CD4-positive, alpha-beta memory T cell (primary cell): ENCODE measurements at places on chromosomes 12 and 14. TPM values are rescaled to one million over a fixed set of nuclear protein-coding genes. Genes with fewer than 3 reads are reported as not detected.

Gene ACSM4
- not detected for total RNA-seq

Gene MARCHF9
- 58.0 TPM for total RNA-seq

Gene RASSF9
- total RNA-seq, result not detected

Gene CALCOCO1
- total RNA-seq, result 178 TPM

Gene ARID2
- total RNA-seq, result 51.8 TPM

Gene PCNX4
- total RNA-seq, result 53.0 TPM

Gene NELL2
- 233 TPM for total RNA-seq

DNA sequence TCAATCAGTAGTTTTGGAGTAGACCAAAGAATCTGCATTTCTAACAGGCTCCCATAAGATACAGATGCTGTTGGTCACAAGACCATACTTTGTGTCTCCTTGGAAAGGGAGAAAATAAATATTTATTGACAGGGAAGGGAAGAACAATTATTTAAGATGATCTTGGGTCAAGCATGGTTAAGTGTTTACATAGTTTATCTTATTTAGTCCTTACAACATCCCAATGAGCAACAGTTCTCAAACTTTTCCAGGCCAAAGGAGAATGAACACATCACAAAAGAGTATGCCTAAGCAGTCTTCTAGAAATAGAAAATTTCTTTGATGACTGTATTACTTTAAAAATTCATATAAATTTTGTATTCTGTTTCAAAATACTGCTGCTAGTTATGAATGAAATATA is 8.8 kb downstream of the LPCAT3 start:
- DNase-seq, result no peak

DNA sequence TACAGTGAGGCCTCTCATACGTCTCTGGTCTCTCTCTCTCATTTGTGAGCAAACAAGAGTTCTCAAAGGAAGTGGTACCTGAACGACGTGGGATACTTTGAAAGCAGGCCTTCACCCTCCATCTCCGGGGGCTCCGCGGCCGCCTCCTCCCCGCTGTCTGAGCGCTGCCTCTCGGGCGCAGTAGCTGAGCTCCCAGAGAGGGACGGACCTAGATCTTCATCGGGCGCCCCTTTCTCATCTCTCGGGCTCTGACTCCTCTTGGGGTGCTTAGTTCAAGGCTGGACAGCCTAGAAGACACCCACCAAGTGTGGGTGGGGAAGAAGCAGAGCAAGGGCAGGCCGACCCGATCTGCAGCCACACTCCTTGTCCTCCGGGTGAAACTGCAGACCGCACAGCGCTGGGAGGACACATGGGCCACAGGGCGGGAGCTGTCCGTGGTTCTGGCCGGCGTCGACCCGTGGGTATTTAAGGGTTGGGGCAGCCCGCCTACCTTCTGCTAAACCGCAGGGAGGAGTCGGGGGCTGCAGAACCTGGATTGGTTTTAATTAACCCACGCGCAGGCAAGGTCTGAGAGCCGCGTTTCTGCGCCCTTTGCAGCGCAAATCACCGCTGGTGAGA is 92.7 kb downstream of the PAH start:
- DNase-seq, result no peak

DNA sequence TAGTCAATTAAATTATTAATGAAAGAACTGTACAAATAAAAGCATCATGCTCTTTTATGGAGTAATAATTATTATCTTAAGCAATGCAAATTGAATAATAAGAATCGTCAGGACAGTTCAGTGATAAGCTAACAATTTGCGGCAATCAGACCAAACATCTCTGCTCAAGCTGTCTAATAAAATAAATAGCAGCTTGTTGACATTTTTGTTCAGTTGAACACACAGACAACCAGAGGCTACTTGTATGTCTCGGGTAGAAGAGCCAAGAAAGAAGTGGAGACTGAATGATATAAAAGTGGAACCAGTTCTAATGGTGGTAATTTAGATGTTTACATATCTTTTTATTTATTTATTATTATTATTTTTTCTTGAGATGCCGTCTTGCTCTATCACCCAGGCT is 57.4 kb upstream of the FOXN3 start:
- no peak for DNase-seq

GRCh38 chr14:105060751-105061427 is 4.3 kb downstream of the GPR132 start:
- peak; percentile 57 for DNase-seq

GRCh38 chr14:57937676-57938075 is 71.8 kb upstream of the SLC35F4 start:
- no peak for DNase-seq

GRCh38 chr12:95805864-95806671 is 15.5 kb upstream of the NTN4 start:
- peak; percentile 71 for DNase-seq

DNA sequence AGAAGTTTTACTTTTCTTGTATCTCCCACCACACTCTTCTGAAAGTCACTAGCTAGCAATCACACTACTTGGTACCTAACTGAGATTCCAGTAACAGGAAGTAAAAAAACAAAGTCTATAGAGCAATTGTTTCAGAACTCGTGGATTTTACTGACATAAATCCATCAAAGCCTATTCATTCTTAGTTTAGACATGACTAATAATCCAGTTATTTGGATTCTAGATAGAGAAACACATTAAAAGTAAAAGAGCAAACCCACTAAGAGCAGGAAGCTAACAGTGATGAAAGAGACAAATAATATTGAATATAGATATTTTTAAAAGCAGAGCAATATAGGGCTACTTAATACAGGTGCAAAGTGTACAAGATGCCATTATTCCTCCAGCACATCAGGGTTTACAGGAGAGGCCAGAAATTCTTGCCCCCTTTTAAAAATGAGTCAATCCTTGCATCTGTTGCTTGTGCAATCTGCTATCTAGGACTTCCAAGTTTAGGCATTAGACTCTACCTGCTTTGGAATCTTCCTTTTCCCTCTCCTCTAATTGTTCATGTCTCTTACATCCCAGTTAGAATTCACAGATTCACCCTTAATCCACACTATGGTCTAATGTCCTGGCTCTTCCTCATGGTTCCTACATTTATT is 6.0 kb downstream of the HEATR5A start:
- no peak for DNase-seq

GRCh38 chr14:38623661-38624060 is 367.8 kb upstream of the CLEC14A start:
- DNase-seq, result no peak

DNA sequence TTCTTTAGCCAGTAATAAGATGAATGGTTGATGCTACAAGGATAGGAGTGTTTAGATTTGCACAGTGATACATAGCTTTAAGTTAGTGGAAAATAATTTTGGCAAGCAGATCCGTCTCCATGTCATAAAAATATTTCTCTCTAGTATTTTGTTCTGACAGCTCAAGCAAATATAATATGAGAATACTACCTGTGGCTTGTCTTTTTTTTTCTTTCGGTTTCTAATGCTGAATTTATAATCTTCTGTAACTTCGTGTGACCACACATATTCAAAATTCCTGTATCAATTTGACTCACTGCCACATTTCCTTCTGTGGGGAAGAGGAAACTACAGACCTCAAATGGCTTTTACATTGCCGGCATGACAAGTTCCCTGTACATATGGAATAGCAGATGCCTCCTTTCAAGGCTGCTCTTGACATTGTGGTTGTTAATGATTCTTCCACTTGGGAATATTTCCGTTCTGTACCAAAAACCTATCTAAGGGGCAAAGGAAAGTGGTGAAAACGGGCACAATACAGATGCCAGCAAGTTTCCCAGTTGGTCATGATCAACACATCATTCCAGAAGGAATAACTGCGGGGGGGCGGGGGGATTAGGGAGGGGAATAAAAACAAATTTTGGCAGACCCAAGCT is 103.6 kb upstream of the CCDC91 start:
- DNase-seq, result no peak

- DNase-seq, result no peak
These were observed 276.8 kb upstream of the TMPO start for GRCh38 chr12:98238515-98239130.

- peak; percentile 74 for DNase-seq
These were observed 11.2 kb upstream of the FKBP11 start for GRCh38 chr12:48936379-48936979.

DNA sequence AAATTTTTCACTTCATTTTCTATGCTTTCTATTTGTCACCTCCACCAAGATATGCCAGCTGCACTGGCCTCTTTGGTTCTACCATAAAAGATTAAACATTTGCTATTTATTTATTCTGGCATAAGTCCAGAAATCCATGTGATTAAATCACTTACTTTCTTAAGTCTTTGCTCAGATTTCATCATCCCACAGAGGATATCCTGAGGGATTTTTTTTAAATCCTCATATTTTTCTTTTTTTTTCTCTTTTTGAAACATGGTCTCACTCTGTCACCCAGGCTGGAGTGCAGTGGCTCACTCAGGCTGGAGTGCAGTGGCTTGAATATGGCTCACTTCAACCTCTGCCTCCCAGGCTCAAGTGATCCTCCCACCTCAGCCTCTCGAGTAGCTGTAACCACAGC is 645.4 kb upstream of the ATXN7L3B start:
- DNase-seq, result no peak

- no peak for DNase-seq
These were observed 58.9 kb upstream of the HMGA2 start for GRCh38 chr12:65765436-65765813.
